Karpas-422 (cell line): ENCODE measurements at places on chromosomes 4 and X. TPM values are rescaled to one million over a fixed set of nuclear protein-coding genes. Genes with fewer than 3 reads are reported as not detected.

DNA sequence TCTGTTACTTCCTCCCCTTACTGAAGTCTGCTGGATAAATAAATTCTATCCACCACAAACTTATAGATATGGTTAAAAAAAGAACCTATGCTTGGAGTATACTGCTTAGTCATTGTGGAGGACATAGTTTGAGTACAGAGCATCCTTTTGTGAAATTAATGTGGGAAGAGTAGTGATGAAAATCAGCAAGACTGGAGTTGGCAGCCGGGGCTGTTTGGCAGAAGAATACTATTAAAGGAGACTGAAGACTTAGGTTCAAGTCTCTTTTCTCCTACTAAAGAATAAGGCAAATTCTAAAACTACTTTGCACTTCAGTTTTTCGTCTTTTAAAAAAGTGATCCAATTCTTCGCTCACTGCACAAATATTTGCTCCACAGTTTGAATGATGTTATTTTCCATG lies 326.6 kb upstream of the ATOH1 start:
- H3K27me3 ChIP-seq: no peaks in the 10 kb centered on the region
- no peak for DNase-seq
- H3K27ac ChIP-seq: no peak overlapping the region
- H3K4me1 ChIP-seq: no peaks in the 10 kb centered on the region
- no peak overlapping the region for H3K4me3 ChIP-seq

GRCh38 chr4:148214529-148215166 lies 227.6 kb downstream of the NR3C2 start:
- no peak overlapping the region for H3K4me3 ChIP-seq
- no peak overlapping the region for H3K27ac ChIP-seq
- H3K36me3 ChIP-seq: no peaks in the 10 kb centered on the region

CHRNA9 gene
- 0.15 and 0.25 TPM in 2 replicates for total RNA-seq

GRCh38 chr4:173528378-173529321 lies 1.4 kb downstream of the HAND2 start:
- no peaks in the 10 kb centered on the region for H3K36me3 ChIP-seq
- H3K4me3 ChIP-seq: no peak overlapping the region
- H3K4me1 ChIP-seq: no peaks in the 10 kb centered on the region
- no peak overlapping the region for H3K27ac ChIP-seq

WDR1 gene
- 67.5 and 116 TPM in 2 replicates for total RNA-seq

DNA sequence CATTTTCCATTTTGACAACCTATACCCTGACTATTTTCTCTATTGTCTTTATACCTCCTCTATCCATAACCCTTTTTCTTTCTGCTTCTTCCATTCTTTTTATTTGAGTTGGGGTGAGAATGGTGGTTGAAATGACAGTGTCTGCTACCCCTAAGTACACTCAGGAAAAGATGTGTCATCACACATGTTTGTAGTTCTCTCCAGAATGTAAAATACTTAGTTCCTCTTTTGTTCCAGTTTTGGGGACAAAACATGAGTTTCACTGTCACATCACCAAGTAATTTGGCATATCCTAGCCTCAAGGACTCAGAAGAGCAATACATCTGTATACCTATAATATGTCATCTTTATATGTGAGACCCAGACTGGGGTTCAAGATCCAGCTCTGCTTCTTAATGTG lies 90.3 kb downstream of the COMMD8 start:
- H3K4me1 ChIP-seq: no peaks in the 10 kb centered on the region
- no peak overlapping the region for H3K27ac ChIP-seq
- no peak for DNase-seq

DNA sequence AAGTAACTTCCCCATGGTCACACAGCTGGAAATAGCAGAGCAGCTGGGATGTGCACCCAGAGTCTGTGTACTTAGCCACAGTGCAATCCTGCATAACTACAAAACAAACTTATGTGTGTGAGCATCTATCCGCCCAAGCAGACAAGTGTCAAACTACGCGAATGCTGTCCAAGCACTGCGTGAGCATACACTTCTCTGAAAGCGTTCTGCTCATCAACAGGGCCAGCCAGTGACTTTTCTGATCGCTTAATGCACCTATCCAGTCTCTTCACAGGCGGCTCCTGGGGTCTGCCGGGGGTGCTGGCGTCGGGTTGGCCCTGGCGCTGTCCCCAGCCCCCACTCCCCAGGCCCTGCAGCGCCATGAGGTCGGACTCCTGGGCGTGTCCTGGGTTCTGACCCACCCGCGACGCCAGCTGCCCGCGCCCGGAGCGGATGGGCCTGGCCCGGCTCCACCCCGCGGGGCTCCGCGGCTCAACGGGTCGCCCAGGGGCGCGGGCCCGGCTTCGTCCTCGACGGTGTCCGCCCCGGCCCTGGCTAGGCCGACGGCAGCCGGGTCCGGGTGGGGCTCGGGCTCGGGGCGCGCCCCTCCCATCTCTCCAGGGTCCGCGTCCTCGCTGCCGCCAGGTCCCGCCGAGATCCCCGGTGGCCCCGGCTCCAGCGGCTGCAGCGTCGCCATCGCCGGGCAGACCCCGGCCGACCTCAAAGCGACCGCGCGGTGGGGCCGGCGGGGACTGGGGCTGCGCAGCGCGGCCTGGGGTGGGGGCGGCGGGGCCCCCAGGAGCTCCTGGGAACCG lies 1.3 kb upstream of the ZNF141 start:
- H3K27me3 ChIP-seq: no peaks in the 10 kb centered on the region
- H3K36me3 ChIP-seq: peaks cover 48% of the 10 kb centered on the region
- H3K4me1 ChIP-seq: peaks cover 16% of the 10 kb centered on the region
- DNase-seq: no peak
- peak overlapping the region; percentile 96 for H3K4me3 ChIP-seq
- H3K27ac ChIP-seq: peak overlapping the region; percentile 91

DNA sequence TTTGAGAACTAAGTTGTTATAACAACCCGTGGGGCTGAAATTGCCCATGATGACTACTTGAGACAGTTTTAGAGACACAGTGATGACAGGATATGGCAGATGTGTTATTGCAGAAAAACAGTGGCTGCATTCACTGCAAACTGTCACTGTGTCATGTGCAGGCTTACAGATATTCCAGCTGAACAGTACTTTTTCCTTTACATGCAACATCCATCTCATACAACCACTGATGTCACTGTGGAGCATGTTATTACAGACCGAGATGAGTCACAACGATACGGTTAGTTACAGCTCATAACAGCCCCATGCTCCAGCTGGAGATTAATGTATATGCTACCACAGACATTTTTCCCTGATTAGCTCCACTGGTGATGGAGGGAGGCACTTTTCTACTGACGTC lies 207.4 kb downstream of the TMA16 start:
- DNase-seq: no peak
- H3K4me1 ChIP-seq: no peaks in the 10 kb centered on the region
- no peaks in the 10 kb centered on the region; the same call in 1 of the 2 replicates for H3K27me3 ChIP-seq
- H3K27ac ChIP-seq: no peak overlapping the region

SLC35A2 gene
- total RNA-seq: 12.7 and 15.1 TPM in 2 replicates

GRCh38 chr4:169252339-169253112 lies 18.2 kb downstream of the SH3RF1 start:
- H3K27ac ChIP-seq: no peak overlapping the region
- H3K27me3 ChIP-seq: no peaks in the 10 kb centered on the region
- no peak for DNase-seq
- no peak overlapping the region for H3K4me3 ChIP-seq
- H3K36me3 ChIP-seq: no peaks in the 10 kb centered on the region

DNA sequence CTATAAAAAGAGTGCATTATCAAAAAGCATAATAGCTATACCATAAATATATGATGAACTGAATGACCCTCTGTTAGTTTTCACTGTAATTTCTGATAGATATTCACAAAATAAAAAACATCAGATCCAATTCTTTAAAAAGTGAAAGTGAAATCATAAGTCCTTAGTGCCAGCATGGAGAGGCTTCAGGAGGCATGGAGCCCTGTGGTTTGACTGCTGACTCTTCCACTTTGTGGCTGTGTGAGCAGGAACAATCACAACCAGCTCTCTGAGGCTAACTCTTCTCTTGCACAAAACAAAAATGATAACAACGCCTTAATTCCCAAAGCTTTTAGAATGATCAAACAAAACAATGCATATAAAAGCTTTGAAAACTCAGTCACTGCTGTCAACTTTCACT lies 1143.9 kb downstream of the PDHA2 start:
- no peaks in the 10 kb centered on the region for H3K4me1 ChIP-seq
- H3K27me3 ChIP-seq: no peaks in the 10 kb centered on the region
- no peak overlapping the region for H3K4me3 ChIP-seq

GRCh38 chr4:184669251-184669650 lies 19.7 kb downstream of the PRIMPOL start:
- H3K27me3 ChIP-seq: no peaks in the 10 kb centered on the region
- H3K4me3 ChIP-seq: no peak overlapping the region
- H3K4me1 ChIP-seq: no peaks in the 10 kb centered on the region
- no peak for DNase-seq
- no peaks in the 10 kb centered on the region for H3K36me3 ChIP-seq

- H3K36me3 ChIP-seq: no peaks in the 10 kb centered on the region
- no peaks in the 10 kb centered on the region for H3K27me3 ChIP-seq
- no peaks in the 10 kb centered on the region for H3K4me1 ChIP-seq
- H3K27ac ChIP-seq: no peak overlapping the region
Measured at GRCh38 chr4:185134307-185134869, 8.7 kb upstream of the SLC25A4 start.

MUC7 gene
- total RNA-seq: not detected in 2 replicates
